Osteoblast (primary cell): ENCODE measurements at places on chromosomes 3 and 15. TPM values are rescaled to one million over a fixed set of nuclear protein-coding genes. Genes with fewer than 3 reads are reported as not detected.

Gene CCK
- not detected in 2 replicates for total RNA-seq

Gene GAP43
- 2.1 and 3.6 TPM in 2 replicates for total RNA-seq

Gene OR5K2
- total RNA-seq: not detected in 2 replicates

Gene CD80
- 2.5 and 3.2 TPM in 2 replicates for total RNA-seq

Gene FBLN2
- total RNA-seq: 46.0 and 54.6 TPM in 2 replicates

Gene LRRK1
- total RNA-seq: 14.1 and 15.2 TPM in 2 replicates

Gene CACNA2D2
- not detected in 2 replicates for total RNA-seq

Gene CRYGS
- total RNA-seq: 0.88 and 1.8 TPM in 2 replicates

Gene CHRNB4
- not detected in 2 replicates for total RNA-seq

Gene SLC51A
- total RNA-seq: not detected in 2 replicates

Gene CP
- 0.88 and 1.4 TPM in 2 replicates for total RNA-seq

Gene SERPINI1
- 1.4 and 2.7 TPM in 2 replicates for total RNA-seq

Gene ZBED2
- total RNA-seq: under 0.01 TPM in 1 of 2 replicates, not detected in the other

Gene SIDT1
- under 0.01 TPM in 2 replicates for total RNA-seq

Gene PODXL2
- total RNA-seq: 0.36 and 0.59 TPM in 2 replicates

Gene CPEB1
- total RNA-seq: 29.2 and 36.6 TPM in 2 replicates

Gene LRRC34
- total RNA-seq: 2.2 and 2.4 TPM in 2 replicates

Gene APBA2
- total RNA-seq: 6.2 and 8.8 TPM in 2 replicates

Gene LEKR1
- total RNA-seq: 0.36 and 1.5 TPM in 2 replicates

Gene TBCCD1
- total RNA-seq: 15.6 and 20.0 TPM in 2 replicates

Gene TLR9
- not detected in 2 replicates for total RNA-seq

Gene SLC6A20
- total RNA-seq: not detected in 2 replicates

Gene SNTN
- not detected in 2 replicates for total RNA-seq

Gene GP9
- not detected in 2 replicates for total RNA-seq

Gene KBTBD12
- total RNA-seq: not detected in 2 replicates

Gene TUSC7
- not detected in 2 replicates for total RNA-seq

Gene TM2D3
- total RNA-seq: 31.8 and 32.6 TPM in 2 replicates

Gene TEX55
- not detected in 2 replicates for total RNA-seq

Gene DNAJB11
- total RNA-seq: 33.9 and 35.8 TPM in 2 replicates

Gene PLCB2
- under 0.01 TPM in 2 replicates for total RNA-seq

Gene MBD4
- total RNA-seq: 37.1 and 41.3 TPM in 2 replicates

Gene CD86
- 0.29 TPM in 1 of 2 replicates, not detected in the other for total RNA-seq

Gene LRRC31
- total RNA-seq: not detected in 2 replicates

Gene SUCNR1
- under 0.01 TPM in 1 of 2 replicates, not detected in the other for total RNA-seq

Gene RPL32
- total RNA-seq: 524 and 1,095 TPM in 2 replicates

Gene LRRC2
- 4.7 and 5.1 TPM in 2 replicates for total RNA-seq

Gene KCNMB2
- total RNA-seq: 0.29 and 1.1 TPM in 2 replicates

Gene LNP1
- total RNA-seq: 2.9 and 3.2 TPM in 2 replicates

Gene OR5H15
- total RNA-seq: not detected in 2 replicates

Gene CHRM5
- under 0.01 TPM in 2 replicates for total RNA-seq

Gene RTP3
- not detected in 2 replicates for total RNA-seq

Gene REC114
- not detected in 2 replicates for total RNA-seq

Gene EAF1
- 22.7 and 29.0 TPM in 2 replicates for total RNA-seq

Gene GNAT1
- total RNA-seq: not detected in 2 replicates

Gene WDR49
- total RNA-seq: under 0.01 TPM in 1 of 2 replicates, not detected in the other

Gene UQCC5
- 6.5 and 8.3 TPM in 2 replicates for total RNA-seq

Gene TRH
- under 0.01 TPM in 2 replicates for total RNA-seq

Gene BLM
- 1.4 and 1.5 TPM in 2 replicates for total RNA-seq

Gene CGNL1
- 1.1 and 1.5 TPM in 2 replicates for total RNA-seq

Gene KLF13
- 53.3 and 58.6 TPM in 2 replicates for total RNA-seq

Gene SI
- total RNA-seq: not detected in 2 replicates

Gene CHRD
- 0.29 and 0.36 TPM in 2 replicates for total RNA-seq

Gene ZNF501
- 6.5 and 7.2 TPM in 2 replicates for total RNA-seq

Gene LMCD1
- 213 and 294 TPM in 2 replicates for total RNA-seq

Gene SETMAR
- total RNA-seq: 11.9 and 13.0 TPM in 2 replicates

Gene LCTL
- total RNA-seq: 1.2 and 1.4 TPM in 2 replicates

Gene CYP1A2
- total RNA-seq: not detected in 2 replicates

Gene EEF1AKMT4
- 2.7 and 3.3 TPM in 2 replicates for total RNA-seq

Gene P2RY14
- total RNA-seq: not detected in 2 replicates
